ENCODE measurements at places on chromosomes 3 and 15.

GRCh38 chr3:67699882-67700281 is 45.5 kb upstream of the SUCLG2 start:
- no peak for DNase-seq

- DNase-seq = no peak
Measured at GRCh38 chr3:135141160-135141559, 346.1 kb downstream of the EPHB1 start.

- no peak for DNase-seq
Measured at GRCh38 chr3:38497031-38497430, 891 bp downstream of the EXOG start.

DNA sequence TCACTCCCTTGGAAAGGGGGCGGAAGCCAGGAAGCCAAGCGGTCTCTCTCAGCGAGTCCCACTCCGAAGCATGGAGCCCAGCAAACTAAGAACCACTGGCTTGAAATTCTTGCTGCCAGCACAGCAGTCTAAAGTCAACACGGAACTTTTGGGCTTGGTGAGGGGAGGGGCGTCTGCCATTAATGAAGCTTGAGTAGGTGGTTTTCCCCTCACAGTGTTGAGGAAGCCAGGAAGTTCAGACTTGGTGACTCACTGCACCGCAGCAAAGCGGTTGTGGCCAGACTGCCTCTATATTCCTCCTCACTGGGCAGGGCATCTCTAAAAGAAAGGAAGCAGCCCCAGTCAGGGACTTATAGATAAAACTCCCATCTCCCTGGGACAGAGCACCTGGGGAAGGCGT is 665.4 kb upstream of the CBLB start:
- no peak for DNase-seq

DNA sequence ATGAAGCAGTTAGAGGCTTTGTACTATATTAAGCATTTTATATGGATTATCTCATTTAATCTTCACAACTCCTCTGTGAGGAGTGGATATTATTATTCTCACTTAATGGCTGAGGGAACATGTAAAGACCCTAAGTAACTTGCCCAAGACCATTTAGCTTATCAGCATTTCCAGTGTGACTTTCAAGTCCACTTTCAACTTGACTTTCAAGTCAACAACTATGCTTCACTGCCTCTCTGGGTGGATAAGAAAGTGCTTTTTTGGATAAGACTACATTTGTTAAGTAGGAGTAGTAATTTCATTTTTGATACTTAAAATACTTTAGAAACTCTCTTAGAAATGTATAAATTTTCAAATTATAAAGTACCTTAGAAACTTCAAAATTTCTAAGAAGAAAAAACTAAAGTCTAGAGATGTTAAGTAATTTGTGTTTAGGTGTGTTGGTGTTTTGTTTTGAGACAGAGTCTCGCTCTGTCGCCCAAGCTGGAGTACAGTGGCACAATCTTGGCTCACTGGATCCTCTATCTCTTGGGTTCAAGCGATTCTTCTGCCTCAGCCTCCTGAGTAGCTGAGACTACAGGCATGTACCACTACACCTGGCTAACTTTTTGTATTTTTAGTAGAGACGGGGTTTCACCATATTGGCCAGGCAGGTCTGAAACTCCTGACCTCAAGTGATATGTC is 71.8 kb downstream of the MINDY2 start:
- DNase-seq = no peak

DNA sequence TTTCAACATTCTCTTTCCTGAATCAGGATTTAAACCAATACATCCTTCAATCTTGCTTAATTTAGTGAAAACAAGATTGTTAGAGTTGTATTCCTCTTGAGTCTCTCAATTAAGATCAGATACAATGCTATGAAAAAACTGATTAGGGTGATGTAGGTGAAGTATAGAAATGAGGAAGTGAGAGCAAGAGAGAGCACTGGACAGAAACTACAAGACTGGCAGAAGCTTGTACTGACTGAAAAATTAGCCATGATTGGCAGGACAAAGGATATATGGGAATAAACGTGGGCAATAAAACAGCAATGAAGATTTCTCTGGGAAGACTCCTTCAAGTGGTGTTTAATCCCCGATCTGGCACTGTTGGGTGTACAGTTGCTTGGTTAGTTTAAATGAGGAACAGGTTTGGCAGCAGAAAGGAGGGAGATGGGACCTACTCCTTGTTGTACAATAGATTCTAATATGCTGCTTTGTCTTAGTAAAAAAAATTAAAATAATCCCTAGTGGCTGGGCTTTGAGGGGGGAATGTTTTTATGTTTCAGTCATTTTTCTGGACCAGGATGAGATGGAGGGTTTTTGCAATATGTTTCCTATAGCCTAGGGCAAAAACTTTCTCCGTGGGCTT is 252.7 kb downstream of the SLC9A9 start:
- no peak for DNase-seq

- no peak for DNase-seq
Measured at GRCh38 chr3:120435621-120436020, 15.2 kb downstream of the FSTL1 start.

- DNase-seq = no peak
Measured at GRCh38 chr3:157789162-157789561, 285.9 kb upstream of the VEPH1 start.

DNA sequence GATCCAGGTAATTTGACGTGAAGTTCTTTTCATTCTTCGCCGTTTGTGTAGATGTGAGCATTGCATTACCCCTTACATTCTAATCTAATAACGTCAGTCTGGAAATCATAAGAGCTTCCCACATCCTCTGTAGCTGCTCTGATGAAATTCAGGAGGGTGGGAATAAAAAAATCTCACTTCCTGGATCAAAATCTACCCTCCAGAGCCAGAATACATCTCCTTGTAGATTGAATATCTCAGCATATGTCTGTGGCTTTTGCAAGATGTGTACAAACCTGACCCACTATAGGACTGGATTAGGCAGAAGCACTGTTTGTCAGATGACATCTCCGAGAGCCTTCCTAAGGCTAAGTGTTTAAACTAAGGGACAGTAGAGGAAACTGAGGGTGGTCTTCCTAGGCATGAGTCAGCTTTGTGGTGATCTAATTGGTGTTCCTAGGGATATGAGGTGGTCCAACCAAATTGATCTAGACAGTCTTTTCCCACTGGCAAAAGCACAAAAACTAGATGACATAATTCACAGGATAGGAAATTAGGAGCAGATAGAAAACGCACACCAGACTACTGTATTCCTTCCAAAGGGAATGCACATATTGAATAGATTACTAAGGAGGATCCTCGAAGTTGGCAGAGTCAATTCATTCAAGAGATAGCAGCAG is 216.3 kb upstream of the LRTM1 start:
- no peak for DNase-seq

GRCh38 chr3:140972833-140973232 is 31.2 kb downstream of the SLC25A36 start:
- no peak for DNase-seq

- DNase-seq = no peak
Measured at GRCh38 chr3:154243353-154243752, 80.9 kb downstream of the DHX36 start.

GRCh38 chr3:72696815-72697214 is 151.4 kb downstream of the SHQ1 start:
- no peak for DNase-seq

DNA sequence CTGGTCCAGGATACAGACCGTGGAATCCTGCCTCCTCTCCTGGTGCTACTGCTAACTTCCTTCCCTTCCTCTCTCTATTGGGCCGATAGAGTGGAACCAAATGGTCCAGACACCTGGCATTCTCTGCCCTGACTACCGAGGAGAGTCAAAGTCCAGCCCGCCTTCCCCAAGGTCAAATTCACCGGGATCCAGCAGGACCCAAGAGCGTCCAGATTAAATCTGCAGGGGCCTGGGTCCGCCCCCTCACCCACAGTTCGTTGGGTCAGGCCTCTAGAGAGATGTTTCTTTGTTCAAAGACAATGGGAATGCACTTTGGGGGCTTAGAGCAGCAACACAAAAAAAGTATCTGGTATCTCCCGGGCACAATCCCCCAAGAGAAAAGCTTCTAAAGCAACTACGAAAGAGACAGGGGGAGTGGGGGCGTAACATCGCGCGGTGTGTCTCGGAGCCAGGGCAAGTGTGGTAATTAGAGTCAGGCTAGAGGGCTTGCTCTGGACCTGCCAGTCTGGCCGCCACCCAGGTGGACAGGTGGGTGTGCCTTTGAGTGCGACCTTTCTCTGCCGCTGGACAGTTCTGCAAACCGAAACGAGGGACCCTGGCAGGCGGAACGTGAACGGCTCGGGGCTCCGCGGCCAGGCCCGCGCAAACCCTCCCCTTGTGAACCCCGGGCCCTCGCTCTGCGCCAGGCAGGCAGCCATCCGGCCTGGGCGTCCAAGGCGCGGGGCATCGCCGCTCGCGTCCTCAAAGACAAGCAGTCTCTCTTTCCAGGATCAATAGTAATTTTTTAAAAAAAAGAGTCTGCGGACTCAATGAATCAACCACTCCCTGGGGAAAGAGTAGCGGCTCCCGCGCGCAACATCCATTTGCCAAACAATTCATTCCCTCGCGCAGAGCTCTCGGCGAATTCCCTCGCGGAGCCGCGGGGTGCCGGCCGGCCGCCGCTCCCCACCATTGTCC is 806 bp downstream of the KLHL25 start:
- peak; percentile 84 for DNase-seq

- DNase-seq = peak; percentile 91
Measured at GRCh38 chr15:80932989-80933388, 56.6 kb downstream of the MESD start.

- no peak for DNase-seq
Measured at GRCh38 chr15:92294759-92295158, 98.9 kb upstream of the ST8SIA2 start.

DNA sequence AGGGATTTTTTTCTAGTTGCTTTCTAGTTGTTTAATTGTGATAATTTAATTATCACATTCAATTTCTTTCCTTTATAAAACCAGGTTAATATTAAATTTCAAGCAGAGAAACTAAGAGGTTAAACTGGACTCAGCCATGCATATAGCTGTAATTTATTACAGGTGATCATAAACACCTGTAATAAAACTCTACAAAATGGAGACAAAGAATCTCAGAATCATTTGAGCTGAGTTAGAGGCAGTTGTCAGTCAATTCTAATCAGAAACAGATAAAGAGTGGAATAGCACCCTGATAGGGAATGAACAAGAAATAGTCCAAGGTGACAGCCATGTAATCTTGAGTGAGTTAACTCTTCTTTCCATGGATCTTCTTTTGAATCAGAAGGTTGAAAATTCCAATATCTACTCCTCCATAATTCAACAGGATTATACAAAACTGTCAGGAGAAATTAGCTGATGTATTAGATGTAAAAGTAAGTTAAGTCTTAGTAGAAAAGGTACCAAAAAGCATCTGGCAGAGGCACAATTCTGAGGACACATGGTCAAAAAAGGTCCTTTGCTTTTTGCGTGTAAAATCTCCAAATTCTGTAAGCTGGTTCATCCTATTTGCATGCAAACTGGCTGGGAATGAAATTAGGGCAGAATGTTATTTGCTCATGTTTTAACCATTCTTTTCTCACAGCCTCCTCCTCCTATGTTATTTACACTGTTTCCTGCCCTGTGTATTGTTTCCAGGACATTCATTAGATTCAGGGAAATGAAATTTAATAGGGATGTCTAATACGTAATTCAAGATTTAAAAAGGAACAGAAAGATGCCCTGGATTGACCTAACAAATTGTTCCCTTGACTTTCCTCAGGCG is 39.4 kb upstream of the B3GNT5 start:
- DNase-seq = no peak

DNA sequence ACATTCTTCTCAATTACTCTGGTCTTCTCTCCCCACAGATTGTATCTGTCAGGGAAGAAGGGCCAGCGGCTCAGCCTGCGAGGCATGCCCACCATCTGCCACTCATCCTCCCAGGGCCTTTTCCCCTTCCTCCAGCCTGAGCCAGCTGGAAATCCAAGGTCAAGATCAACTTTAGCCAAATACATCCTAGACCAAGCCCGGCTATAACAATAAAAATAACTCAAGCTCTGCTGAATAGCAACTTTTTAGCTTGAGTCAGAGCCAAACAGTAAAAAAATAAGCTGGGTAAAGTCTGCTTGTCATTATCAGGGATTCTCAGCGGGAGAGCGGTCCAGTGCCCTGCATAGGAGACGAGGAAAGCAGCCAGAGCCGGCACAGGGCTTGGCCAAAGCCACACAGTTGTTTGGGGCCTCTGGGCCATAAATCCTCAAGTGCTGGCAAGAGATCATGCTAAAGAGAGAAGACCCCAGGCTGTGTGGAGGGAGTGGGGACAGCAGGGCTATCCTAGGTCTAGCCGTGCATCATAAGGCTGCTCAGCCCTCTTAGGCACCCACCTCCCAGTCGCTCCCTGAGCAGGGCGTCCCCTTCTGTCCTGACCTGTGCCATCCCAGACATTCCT is 76.2 kb upstream of the HERC1 start:
- no peak for DNase-seq

DNA sequence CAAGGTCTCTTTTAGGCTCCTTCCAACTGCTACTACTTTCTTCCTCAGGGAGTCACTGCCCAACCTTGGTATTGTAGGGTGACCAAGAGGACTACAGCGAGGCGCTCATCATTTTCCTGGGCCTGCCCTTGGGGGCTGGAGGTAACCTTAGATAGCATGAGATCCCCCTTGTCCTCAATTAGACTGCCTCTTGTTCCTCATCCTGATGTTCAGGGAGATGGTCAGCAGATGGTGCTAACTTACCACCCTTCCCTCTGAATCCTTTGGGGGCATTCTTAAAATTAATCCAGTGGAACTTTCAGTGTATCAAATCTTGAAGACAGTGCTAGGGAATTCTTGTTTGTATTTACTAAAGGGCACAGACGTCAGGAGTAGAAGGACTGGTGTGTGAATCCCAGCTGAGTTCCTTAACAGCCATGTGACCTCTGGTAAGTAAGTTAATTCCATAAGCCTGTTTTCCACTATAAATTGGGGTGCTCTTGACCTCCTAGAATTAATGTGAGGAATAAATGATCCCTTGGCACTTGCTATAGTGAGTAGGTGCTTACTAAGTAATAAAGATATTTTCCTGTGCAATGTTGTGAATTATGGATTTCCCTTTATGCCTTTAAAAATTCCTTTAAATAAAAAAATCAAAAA is 4.1 kb upstream of the CLPX start:
- DNase-seq = peak; percentile 28

DNA sequence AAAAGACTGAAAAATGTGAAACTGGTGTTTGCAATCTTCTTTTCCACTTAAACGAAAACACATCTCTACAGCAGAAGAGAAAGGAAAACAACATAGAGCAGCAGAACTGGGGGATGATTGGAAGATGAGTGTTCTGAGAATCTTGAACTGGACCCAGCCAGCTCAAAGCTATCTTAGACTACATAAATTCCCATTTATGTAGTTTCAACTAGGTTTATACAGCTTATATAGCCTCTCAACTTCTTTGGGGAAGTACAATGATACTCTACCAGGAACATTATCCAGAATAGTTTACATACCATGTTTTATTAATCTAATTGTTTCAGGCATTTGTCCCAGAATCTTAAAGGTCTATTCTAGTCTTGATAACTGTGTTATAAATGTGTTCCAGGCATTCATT is 658.2 kb upstream of the LMCD1 start:
- DNase-seq = no peak

- DNase-seq = no peak
Measured at GRCh38 chr3:115478359-115478758, 145.0 kb upstream of the GAP43 start.

- no peak for DNase-seq
Measured at GRCh38 chr3:5376761-5377160, 189.3 kb downstream of the EDEM1 start.

Measured in posterior vena cava (tissue), 2 donors.